Lower lobe of right lung (tissue), 2 donors: ENCODE measurements at places on chromosomes 12 and 14. TPM values are rescaled to one million over a fixed set of nuclear protein-coding genes. Genes with fewer than 3 reads are reported as not detected.

Gene GYS2
- not detected for total RNA-seq

DNA sequence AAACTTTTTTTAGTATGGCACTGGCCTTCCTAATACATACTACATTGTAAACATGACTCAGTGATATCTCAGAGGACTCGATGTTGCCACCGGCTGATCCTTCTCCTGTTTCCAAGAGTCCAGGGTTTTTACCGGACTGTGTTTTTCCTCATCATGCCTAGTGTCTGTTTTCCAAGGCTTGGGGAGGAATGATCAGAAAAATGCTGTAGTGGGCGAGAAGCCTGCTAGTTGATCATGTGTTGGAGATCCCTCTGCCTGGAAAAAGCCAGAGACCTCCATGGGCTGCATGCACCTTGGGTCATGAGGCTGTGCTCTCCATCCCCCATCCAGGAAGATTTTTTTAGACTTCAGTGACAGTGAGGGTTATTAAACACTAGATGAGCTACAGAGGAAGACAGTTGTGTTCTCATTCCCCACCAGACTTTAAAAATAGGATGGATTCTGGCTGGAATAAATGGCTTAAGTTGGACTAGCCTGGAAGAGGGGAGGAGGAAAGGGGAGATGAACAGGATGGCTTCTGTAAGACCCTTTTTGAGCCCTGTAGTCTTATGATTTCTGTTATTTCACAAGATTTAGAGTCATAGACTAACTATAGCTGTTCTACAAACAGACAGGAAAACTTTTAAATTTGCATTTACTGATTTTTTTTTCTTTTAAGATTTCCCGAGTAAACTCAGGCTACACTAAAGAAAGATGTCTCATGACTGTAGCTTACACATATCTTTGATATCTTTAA is 145.7 kb downstream of the SAMD4A start:
- H3K4me1 ChIP-seq, result peaks cover 29% of the 10 kb centered on the region
- H3K4me3 ChIP-seq, result no peak overlapping the region

DNA sequence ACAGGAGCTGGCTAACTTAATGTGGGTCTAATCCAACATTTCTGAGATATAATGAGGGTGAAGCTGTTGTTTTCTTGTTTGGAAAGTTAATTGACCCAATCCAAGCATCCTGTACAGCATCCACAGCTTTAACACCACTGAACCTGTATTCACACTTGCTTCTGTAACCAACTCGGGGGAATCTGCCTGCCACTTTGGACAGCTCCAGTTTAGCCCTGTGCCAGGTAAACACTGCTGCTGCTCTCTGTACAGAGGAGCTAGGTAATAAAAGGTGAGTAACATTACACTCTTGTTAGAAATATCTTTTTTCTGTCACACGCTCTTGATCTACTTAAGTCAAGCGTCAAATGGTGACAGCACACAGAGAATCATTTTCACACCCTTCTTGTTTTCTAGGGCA is 700 bp downstream of the OR11G2 start:
- no peak overlapping the region for H3K27ac ChIP-seq
- no peak overlapping the region for H3K4me3 ChIP-seq
- DNase-seq, result no peak
- no peaks in the 10 kb centered on the region for H3K27me3 ChIP-seq
- no peaks in the 10 kb centered on the region for H3K36me3 ChIP-seq
- no peaks in the 10 kb centered on the region for H3K4me1 ChIP-seq

Gene EFS
- 11.5 TPM for total RNA-seq
